ENCODE measurements at places on chromosomes 4 and X. TPM values are rescaled to one million over a fixed set of nuclear protein-coding genes. Genes with fewer than 3 reads are reported as not detected.

CT45A3 gene
- not detected for total RNA-seq

MAGEB10 gene
- total RNA-seq: not detected

PSAPL1 gene
- not detected for total RNA-seq

CYP2U1 gene
- 15.9 TPM for total RNA-seq

ZNF518B gene
- 28.7 TPM for total RNA-seq

CT83 gene
- total RNA-seq: not detected

ZBTB33 gene
- total RNA-seq: 10.9 TPM

COL25A1 gene
- 0.91 TPM for total RNA-seq

ALB gene
- not detected for total RNA-seq

MAP3K15 gene
- 0.13 TPM for total RNA-seq

PABPC5 gene
- total RNA-seq: 3.3 TPM

AKAP14 gene
- total RNA-seq: not detected

NSD2 gene
- 53.1 TPM for total RNA-seq

CXCR3 gene
- total RNA-seq: not detected

RS1 gene
- not detected for total RNA-seq

KCTD8 gene
- total RNA-seq: 0.78 TPM

SOD3 gene
- total RNA-seq: 143 TPM

CDKL2 gene
- 2.3 TPM for total RNA-seq

TCEAL7 gene
- 31.7 TPM for total RNA-seq

PNMA5 gene
- not detected for total RNA-seq

ENPEP gene
- 4.7 TPM for total RNA-seq

CABS1 gene
- not detected for total RNA-seq
